Osteocyte (in vitro differentiated cells): ENCODE measurements at places on chromosomes 11 and 22. TPM values are rescaled to one million over a fixed set of nuclear protein-coding genes. Genes with fewer than 3 reads are reported as not detected.

GRCh38 chr22:27115816-27116256, 458.4 kb downstream of the MIAT start:
- H3K4me1 ChIP-seq: peaks cover 53% of the 10 kb centered on the region
- peak overlapping the region; percentile 50 for H3K27ac ChIP-seq
- no peak overlapping the region for H3K4me3 ChIP-seq
- H3K27me3 ChIP-seq: no peaks in the 10 kb centered on the region

DNA sequence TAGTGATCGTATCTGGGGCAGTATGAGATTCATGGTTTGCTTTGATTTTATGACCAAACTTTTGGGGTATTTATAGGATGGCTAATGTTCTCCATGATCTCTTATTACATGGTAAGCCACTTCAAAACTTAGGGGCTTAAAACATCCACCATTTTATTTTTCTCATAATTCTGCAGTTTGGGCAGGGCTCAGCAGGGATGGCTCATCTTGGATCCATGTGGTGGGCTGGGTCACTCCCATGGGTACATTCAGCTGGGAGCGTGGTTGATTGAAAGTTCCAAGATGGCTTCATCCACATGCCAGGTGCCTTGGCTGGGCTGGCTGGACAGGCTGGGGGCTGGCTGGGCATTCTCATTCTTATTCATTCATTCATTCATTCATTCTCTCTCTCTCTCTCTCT, 30.5 kb upstream of the FGF19 start:
- H3K27ac ChIP-seq: no peak overlapping the region
- DNase-seq: no peak
- H3K27me3 ChIP-seq: no peaks in the 10 kb centered on the region
- H3K4me1 ChIP-seq: peaks cover 12% of the 10 kb centered on the region
- H3K4me3 ChIP-seq: no peak overlapping the region
- peaks cover 3% of the 10 kb centered on the region for H3K36me3 ChIP-seq

Gene ADORA2A
- total RNA-seq: 1.6 and 3.5 TPM in 2 replicates

- H3K4me3 ChIP-seq: no peak overlapping the region
- H3K27ac ChIP-seq: no peak overlapping the region
- no peak for DNase-seq
- no peaks in the 10 kb centered on the region for H3K36me3 ChIP-seq
- H3K27me3 ChIP-seq: peaks cover 24% of the 10 kb centered on the region
Measured at GRCh38 chr22:49670456-49671330, 157.0 kb downstream of the BRD1 start.

Gene CALCA
- not detected in 2 replicates for total RNA-seq
